Posterior vena cava (tissue), 2 donors: ENCODE measurements at places on chromosomes 6 and 20. TPM values are rescaled to one million over a fixed set of nuclear protein-coding genes. Genes with fewer than 3 reads are reported as not detected.

DNA sequence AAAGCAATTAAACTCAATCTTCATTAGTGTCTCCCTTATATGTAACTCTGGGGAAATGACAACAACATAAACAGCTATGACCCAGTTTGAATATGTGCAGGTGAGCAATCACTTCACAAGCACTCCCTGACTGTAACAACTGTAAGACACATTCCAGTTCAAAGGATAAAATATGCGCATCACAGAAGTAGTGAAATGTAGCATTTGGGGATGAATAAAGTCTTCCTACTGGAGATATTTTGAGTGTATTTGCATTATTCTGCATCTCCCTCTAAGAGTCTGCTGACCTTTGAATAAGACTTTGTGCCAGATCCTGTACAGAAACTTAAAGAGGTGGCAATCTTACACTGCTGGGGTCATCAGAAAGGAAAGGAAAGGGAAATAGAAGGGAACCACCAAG, 179.5 kb upstream of the TBX18 start:
- DNase-seq, result no peak

- DNase-seq, result no peak
These were observed 828.8 kb upstream of the GJE1 start for GRCh38 chr6:141303907-141304306.

GRCh38 chr6:15096894-15097837, 148.7 kb upstream of the JARID2 start:
- no peak for DNase-seq

ADGRG6 gene
- 15.1 TPM for total RNA-seq
